ENCODE measurements at places on chromosomes 1 and 21.

- DNase-seq: no peak
Measured at GRCh38 chr1:234960722-234961455, 167.7 kb downstream of the TOMM20 start.

DNA sequence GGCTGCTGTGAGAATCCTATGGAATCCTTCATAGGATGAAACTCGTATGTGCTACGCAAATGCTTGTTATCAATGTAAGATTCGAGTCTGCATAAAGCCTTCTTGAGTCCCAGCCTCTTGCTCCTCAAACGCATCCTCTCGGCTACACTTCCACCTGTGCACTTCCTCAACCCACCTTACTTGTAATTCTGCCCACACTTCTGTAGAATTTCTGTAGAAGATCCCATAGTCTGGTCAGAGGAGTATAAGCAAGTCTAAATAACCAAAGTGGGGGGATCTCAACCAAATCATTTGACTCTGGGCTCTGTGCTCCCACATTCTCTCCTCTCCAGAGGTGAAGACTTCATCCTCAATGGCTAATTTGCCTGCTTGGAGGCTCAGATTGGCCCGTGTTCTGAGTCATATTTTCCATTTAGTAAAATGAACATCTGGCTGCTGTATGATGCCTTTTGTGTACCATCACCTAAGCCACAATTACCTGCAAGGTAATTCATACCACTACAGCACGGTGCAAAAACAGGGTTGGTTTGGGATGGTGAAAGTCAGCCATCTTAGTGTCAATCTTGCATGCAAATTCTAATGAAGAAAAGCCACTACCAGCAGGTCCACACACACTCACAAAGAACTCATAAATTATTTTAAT is 63.2 kb downstream of the ITPKB start:
- DNase-seq: no peak

- DNase-seq: no peak
Measured at GRCh38 chr1:63787875-63788274, 14.1 kb downstream of the ROR1 start.

DNA sequence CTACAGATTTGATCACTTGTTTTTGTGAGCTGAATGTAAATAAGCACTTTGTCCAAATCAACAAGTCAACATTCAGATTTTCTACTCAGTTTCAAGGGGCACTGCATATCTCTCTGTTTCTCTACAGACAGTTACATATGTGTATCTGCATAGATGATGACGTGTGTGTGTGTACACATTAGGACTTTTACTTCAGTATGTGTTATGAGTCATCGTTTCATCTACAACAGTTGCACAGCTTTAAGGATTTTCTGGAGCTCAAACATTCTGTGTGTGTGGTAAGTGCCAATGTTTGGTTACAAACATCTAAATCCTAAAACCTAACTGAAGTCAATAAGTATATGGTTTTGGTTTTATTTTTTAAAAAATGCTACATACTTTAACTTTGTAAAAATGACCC is 494.5 kb upstream of the PBX1 start:
- DNase-seq: no peak

GRCh38 chr1:198778049-198778448 is 139.2 kb downstream of the PTPRC start:
- no peak for DNase-seq

GRCh38 chr1:64962441-64962840 is 3.9 kb downstream of the JAK1 start:
- DNase-seq: no peak

DNA sequence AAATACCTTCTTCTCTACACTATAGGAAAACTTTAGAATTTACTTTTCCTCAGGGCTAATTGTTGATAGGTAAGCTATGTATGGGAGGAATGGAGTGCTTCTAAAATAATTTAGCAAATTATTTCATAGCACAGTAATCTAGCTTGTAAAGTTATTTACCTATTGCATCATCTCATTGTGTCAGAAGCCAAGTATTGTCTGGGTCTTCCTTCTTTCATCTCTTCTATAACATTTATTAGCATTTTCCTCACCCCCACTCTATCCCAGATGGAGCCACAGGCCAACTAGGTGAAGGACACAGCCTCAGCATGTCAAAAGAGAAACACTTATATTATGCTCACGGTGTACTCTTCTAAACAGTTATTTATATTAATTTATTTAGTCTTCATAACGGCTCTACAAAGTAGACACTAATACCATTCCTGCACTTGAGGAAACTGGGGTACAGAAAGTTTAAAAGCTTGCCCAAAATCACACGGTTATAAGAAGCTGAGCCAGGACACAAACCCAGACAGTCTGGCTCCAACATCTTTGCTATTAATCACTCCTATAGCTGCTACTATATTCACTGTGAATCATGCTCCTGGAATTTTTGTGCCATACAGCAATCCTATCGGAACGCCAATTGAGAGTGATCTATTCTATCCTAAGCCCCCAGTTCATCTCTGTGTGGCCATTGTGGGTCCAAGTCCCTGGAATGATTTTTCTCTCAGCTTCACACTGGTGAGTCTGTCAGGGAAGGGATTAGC is 43.1 kb downstream of the OR10J5 start:
- DNase-seq: no peak

- no peak for DNase-seq
Measured at GRCh38 chr1:43438006-43438405, 15.7 kb downstream of the HYI start.

DNA sequence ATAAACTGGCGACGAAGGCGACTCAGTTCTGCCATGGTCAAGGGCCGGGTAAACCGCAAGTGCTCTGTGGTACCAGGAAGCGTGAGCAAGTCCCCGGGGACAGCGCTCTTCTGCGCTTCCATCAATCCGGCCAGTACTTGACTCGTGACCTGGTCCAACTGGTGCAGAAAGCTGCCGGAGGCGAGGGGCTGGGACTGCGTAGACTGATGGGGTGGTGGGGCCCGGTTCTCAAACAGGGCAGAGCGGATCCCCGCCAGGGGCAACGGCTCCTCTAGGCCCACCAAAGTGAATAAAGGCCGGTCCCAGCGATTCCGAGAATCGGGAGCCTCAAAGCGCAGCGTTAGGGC is 852 bp downstream of the KTI12 start:
- no peak for DNase-seq

- no peak for DNase-seq
Measured at GRCh38 chr1:244199902-244200301, 148.8 kb downstream of the ZBTB18 start.

DNA sequence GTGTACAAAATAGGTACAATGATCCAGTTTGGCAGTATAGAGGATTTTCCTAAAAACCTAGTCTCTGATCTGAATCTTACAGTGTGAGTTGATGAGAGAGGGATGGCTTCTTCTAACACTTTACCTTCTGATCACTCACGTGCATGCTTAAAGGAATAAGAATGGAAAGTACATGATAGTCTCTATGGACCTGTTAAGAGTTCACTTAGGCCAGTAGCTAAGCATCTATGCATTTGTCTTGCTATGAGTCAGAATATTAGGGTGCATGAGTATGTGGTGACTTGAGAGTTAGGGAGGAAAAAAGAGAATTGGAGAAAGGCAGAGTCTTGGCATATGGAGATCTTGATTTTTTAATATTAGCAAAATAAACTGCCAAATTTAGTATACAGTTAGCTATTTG is 206.3 kb downstream of the COL11A1 start:
- no peak for DNase-seq

DNA sequence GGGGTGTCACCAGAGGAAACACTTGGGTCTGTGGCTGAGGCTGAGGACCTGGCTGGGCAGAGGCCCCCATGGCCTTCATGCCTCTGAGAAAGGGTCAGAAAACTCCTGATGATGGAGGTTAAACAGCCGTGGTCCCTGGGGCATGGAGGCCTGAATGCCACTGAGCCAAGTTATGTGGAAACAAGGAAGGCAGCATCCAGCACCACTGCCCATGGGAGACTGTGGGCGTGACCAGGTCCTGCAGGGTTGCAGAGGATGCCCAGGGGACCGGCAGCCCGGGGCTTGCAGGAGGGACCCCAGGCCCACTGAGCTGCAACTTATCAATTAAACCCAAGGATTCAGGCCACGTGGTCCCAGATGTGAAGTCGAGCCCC is 18.9 kb upstream of the COL6A2 start:
- no peak for DNase-seq

GRCh38 chr1:217539510-217539909 is 91.4 kb downstream of the GPATCH2 start:
- no peak for DNase-seq

GRCh38 chr1:170250531-170251276 is 104.9 kb downstream of the NTMT2 start:
- no peak for DNase-seq

DNA sequence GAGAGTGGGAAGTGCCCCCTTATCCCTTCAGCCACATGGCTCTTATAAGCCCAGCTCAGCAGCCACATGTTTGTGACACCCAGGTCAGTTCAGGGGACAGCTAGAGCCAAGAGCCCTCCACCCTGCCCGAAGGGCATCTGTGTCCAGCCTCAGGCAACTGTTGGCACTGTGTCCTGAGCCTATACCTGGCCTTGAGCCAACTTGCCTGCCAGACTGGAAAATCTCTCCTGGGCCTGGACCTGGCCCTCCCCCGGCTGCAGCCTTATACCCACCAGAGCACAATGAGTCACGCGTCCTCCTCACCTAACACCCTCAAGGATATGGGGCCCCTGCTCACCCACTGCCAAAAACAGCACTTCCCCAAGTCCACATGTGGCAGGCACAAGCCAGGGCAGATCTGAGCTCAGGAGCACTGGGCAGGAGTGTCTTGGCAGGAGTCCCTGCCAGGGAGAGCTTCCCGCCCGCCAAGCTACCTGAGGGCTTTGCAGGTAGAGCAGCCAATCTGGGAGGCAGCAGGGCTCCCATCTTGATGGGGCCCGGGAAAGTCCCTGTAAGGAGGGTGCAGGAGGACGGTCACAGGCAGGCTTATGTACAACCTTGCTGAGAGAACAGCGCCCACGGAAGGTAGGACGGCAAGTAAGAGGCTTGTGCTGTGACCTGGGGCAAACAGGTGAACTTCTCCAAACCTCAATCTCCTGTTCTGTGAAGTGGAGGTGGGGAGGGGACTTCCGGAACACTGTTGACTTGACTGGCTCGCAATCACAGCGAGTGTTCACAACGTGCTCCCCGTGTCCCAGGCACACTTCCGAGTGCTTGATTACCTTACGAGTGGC is 19.8 kb upstream of the HSPG2 start:
- DNase-seq: no peak

DNA sequence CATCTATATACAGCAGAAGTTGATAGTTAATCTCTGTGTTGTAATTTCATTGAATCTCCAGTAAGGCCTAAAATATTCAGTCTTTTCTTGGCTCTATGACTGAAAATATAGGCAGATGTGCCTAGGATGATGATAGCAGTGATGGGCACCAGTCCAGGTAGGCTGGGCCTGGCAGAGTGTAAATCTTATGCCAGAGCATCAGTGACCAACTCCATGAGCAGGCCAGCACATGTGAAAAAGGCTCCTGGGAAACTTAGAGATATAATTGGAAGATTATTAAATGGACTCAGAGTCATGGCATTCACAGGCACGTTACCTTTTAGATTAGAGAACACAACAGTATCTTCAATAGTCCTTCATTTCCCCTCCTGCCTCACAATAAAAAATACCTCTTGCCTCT is 20.7 kb upstream of the CYYR1 start:
- DNase-seq: no peak

- DNase-seq: no peak
Measured at GRCh38 chr1:23816906-23817305, 8.3 kb downstream of the HMGCL start.

DNA sequence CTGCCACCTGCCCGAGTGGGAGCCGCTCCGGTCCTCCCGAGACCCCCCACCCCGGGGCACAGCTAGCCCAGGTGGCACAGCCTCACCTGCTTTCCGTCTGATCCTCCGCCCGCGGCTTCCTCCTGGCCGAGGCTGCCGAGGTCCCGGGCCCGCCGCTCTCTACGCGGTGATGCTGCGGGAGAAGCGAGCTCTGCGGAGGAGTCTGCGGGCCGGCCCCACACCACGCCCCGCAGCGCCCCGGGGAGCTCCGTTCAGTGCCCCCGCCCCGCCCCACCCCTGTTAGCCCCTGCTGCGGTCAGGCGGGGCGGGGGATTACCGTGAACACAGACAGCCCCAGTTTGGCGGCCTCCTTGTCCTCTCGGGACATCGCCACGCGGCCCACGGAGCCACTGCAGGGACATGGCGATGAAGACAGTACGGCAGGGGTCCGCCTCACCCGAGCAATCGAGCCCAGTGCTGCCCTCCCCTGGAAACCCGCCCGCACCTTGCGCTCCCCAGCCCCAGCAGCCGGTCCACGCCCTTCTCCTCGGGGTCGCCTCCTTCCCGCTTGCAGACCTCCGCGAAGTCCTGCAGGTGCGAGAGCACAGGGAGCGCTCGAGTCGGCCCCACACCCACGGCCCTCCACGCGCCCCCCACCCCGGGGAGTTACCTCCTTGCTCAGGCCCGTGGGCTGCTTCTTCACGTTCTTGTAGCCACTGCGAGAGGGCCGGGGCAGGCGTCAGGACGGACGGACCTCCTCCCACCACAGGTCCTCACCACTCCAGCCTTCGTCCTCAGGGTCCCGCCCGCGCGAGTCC is 933 bp downstream of the C1orf35 start:
- no peak for DNase-seq

- no peak for DNase-seq
Measured at GRCh38 chr1:162391790-162392563, 10.4 kb downstream of the C1orf226 start.

DNA sequence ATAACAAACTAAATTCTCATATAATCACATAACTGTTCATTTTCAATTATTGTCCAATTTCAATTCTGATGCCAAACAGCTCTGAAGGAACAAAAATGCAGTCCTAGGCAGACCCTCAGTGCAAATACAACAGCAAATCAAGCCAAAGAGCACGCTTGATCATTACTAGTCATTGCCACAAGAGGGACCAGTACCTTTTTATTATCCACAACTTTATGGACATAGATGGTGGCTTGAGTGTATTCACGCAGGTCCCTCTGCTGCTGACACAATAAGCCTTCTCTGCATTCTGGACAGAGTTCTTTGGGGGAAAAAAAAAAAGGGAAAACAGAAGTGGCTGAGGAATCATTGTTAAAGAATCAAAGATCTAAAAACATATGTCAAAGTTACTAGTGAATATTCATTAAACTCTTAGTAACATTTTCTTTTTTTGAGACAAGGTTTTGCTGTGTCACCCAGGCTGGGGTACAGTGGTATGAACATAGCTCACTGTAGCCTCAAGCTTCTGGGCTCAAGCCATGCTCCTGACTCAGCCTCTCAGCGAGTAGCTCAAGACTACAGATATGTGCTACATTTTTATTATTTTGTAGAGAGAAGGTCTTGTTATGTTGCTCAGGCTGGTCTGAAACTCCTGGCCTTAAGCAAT is 34.3 kb upstream of the RAP1GAP start:
- DNase-seq: no peak

- no peak for DNase-seq
Measured at GRCh38 chr1:208593306-208594006, 349.3 kb upstream of the PLXNA2 start.

- no peak for DNase-seq
Measured at GRCh38 chr1:40382108-40382460, 8.6 kb downstream of the SMAP2 start.

- DNase-seq: no peak
Measured at GRCh38 chr1:185676969-185677368, 57.2 kb upstream of the HMCN1 start.

- no peak for DNase-seq
Measured at GRCh38 chr1:3060127-3060526, 8.9 kb upstream of the PRDM16 start.
